Stimulated activated CD8-positive, alpha-beta memory T cell treated with anti-CD3 and anti-CD28 coated beads, Interleukin-7, amount 100 ng/mL, for 1 hour (primary cell): ENCODE measurements at places on chromosomes 1 and 21.

DNA sequence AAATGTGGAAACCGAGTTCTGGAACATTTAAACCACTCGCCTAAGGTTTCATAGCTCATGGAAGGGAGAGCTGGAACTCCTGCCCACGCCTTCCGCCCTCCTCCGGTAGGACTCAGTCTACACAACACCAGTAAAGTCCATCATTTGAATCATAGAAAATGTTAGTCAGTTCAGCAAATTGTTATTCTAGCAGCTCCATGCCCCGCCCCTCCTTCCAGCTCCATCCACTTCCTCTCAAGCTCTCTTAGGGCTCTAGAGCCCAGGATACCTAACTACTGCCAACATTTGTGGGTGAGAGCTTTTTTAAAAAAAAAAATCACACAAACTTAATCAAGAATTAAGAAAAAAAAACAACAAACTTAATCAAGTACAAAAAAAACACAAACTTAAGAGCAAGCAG is 121.8 kb downstream of the TBX15 start:
- DNase-seq, result no peak

DNA sequence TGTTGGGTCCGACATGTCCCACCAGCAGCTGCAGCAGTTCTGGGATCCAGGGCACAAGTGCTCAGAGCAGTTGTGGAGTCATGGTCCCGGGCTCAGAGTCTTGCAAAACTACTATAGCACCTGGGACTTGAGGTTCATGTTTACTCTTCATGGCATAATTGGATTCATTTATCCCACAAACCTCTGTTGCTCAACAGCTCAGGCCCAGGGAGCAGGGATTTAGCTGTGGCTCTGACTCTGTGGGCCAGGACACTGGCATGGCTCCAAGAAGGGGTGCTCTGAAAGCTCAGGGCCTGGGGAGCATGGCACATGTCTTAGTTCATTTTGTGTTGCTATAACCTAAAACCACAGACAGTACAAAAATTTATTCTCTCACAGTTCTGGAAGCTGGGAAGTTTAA is 626.7 kb upstream of the ADGRL2 start:
- DNase-seq, result no peak

- no peak for DNase-seq
These were observed 424.9 kb downstream of the ADGRL2 start for GRCh38 chr1:82225421-82226185.

DNA sequence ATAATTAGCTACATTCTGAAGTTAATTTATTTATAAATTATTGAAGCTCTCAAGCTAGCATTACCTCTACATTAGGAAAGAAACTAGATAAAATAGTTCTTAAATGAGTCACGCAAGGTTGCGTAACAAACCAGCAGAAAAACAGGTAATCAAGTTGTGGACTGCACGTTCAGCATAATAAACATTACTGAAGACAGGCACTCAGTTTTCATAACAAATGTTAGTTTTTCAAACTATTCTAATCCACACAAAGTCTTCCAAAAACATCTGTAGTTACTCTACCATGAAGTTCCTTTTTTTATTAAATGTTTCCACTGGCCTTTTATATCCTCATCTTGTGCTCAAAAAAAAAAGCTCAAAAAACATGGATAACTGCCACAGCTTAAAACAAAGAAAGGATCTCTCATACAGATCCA is 1.3 kb downstream of the TOR1AIP2 start:
- no peak for DNase-seq

DNA sequence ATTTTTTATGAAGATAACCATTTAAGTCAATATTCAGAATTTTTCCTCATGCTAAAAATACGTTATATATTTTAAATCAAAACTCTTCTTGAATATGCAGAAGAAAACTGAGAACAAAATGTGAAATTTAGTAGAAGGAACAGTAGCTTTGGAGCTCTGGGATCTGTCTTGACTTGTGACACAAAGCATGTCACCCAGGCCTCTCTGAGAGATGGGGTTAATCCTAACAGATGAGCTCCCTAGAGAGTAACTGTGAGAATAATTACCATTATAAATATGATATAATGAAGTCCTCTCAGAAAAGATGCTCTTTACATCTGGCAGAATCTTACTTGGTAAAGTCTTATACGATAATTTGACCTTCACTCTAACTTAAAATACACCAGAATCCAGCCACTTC is 272.0 kb downstream of the PTPRC start:
- DNase-seq, result no peak

DNA sequence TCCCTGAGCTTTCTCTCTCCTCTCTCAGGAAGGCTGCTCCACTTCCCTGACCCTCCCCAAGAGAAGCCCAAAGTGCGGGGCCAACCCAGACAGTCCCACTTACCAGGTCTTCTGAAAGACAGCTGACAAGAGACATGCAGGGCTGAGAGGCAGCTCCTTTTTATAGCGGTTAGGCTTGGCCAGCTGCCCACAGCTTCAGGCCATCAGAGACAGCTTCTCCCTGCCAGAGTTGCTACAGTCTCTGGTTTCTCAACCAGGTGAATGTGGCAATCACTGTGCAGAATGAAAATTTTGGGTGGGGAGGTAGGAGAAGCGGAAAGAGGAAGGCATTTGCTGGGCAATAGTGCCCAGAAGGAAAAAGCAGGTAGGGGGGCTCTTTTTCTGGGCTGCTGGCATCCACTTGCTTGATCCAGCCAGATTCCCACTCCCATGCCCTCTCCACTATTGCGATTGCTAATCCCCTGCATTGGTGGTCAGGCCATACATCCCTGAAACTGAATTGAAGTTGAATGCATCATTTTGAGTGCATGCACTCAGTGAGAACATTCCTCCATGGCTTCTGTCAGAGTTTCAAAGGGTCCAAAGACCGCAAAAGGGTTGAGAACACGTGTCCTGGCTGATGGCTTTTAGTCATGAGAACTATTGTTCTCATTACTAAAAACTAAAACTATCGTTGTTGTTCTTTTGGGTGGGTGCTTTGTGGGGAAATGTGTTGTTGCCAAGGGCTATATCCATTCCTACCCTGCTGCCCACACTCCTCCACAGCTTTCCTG is at the start of gene S100A8:
S100A8 (minus strand) TSS at position 136 of the 773 bp plus-strand sequence. CDS start 538 bp downstream, outside the sequence.
- no peak for DNase-seq

DNA sequence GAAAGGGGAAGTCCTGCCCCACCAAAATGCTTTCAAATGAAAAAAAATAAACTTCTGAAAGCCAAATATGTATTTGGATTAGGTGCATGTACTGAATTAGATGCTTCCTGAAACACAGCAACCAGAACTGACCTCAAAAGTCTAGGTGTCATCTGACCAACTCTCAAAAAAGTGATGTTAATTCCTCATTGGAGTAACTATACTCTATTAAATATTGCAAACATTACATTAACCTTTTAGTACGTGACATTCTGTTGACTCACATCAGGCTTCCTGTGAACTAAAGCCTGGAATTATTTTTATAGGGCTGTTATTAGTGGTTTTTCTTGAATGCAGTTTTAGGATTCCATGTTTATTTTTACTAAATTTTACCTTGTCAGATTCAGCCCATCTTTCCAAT is 73.5 kb downstream of the ASTN1 start:
- DNase-seq, result no peak

DNA sequence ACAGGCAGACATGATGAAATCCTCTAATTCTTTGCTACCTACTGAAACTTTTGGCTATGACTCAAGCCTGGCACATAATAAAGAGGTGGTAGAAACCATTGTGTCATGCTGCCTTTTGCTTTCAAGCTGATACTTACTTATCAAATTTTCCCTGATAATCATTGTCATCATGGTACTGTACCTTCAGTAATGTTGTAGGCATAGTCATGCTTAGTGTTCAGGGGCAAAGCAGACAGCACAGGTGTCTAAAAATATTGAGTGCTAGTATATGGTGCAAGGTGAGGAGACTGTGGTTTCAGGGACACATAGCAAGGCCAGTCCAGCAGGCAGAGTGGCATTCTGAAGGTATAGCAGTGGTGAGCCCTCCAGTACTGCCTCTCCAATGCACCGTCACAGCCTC is 226.9 kb upstream of the DEPDC1 start:
- no peak for DNase-seq
